ENCODE measurements at places on chromosomes 12 and 14.
A peak's percentile ranks its signal among the peaks of the same experiment; 100 is the strongest.

- no peak for DNase-seq
Measured at GRCh38 chr12:18953505-18953904, 176.0 kb upstream of the PLEKHA5 start.

- no peak for DNase-seq
Measured at GRCh38 chr12:31897781-31898503, 61.3 kb upstream of the RESF1 start.

GRCh38 chr14:21070610-21071224 is 613 bp downstream of the ARHGEF40 start:
- DNase-seq: no peak

DNA sequence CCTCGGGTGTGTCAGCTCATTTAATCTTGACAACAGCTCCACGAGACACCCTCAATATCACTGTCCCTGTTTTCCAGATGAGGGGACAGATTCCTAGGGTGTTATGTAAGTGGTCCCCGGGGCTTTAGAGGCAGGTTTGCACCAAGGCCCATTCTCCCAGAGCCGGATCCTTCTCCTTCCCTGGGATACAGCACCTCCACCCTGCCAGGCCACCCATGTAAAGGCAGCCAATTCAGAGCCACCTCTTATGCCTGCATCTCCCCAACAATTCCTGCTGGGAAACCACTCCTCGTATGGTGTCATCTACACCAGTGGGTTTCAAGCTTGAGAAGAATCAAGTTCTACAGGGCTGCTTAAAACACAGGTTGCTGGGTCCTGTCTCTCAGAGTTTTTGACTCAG is 4.1 kb upstream of the CYP46A1 start:
- DNase-seq: no peak

DNA sequence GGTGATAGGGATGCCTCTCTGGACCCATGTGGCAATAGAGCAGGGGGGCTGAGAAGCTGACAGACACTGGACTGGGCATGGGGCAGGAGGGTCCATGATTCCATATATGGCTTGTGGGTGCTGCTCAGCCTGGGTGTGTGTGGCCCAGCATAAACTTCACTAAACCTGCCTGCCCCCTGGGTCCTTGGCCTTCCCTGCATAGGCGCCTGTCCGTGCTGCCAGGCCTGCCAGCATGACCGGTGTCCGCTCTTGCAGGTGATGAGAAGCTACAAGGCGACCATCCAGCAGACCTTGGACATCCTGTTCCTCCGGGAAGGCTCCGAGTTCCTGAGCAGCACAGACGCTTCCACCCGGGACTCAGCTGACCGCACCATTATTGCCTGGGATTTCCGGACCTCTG is 61.6 kb downstream of the BEGAIN start:
- no peak for DNase-seq

- peak; percentile 14 for DNase-seq
Measured at GRCh38 chr12:67698672-67699581, 50.4 kb downstream of the DYRK2 start.

DNA sequence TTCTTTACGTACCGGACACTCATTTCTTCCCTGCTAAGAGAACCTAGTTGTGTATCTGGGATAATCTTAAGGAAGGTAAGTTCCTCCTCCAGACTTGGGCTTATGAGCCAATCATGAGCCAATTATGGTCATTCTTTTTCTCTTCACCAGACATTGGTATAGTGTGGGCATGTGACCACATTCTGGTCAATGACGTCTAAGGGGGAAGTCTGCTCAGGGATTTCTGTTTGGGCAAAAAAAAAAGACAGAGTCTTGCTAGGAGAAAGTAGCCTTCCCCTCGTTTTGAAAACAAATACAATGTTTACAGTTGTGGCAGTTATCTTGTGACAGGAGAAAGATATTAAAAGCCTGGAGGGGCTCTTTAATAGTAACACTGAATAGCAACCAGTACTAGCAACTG is 20.1 kb upstream of the PLXNC1 start:
- no peak for DNase-seq

- DNase-seq: no peak
Measured at GRCh38 chr12:64631197-64631596, 20.9 kb downstream of the RASSF3 start.

DNA sequence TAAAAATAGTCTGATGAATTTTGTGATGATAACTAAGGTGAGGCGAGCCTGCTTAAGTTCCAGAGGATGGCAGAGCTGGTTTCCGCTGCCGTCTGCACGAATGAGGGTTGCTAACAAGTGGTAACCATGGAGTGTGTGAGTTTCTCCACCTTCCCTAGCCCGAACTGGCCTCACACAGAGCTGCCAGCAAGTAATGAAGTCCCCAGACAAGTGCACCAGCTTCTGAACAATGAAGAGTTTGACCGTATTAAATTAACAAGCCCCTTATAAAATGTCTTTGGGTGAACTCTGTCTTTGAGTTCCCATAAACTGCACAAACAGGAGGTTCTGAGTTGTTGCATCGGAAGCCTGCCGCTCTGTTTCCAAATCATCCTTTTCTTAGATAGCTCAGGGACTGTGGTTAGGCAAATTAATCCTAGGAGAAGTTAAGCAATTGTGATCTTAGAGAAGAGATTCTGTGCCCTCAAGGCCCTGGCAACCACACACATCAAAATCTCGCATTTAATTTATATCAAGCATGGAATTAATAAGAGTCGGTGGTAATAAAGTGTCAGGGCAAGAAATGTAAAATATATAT is 274.1 kb upstream of the DAAM1 start:
- no peak for DNase-seq
